ENCODE measurements at places on chromosomes 3 and 15.

- peak; percentile 39 for DNase-seq
Observed at GRCh38 chr3:33008282-33008681, 56.8 kb downstream of the CCR4 start.

- DNase-seq, result no peak
Observed at GRCh38 chr3:184328516-184328915, 8.9 kb upstream of the FAM131A start.

DNA sequence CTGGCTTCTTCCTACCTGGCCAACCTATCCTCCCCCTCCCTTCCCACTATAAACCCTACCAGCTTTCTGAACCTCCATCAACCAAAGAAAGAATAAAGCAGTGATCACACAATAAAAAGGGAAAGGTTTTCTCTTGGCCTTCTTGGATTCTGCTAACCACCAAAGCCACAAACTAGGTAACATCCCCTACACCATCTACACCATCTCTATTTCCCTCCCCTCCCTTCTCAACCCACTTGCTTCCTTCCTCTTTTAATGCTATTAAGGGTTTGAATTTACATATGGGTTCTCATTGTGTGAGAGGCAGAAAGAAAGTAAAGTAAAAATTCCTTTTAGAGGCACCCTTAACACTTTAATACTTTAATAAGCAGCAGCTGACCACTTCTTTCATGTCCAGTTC is 25.8 kb upstream of the RSL24D1 start:
- no peak for DNase-seq

DNA sequence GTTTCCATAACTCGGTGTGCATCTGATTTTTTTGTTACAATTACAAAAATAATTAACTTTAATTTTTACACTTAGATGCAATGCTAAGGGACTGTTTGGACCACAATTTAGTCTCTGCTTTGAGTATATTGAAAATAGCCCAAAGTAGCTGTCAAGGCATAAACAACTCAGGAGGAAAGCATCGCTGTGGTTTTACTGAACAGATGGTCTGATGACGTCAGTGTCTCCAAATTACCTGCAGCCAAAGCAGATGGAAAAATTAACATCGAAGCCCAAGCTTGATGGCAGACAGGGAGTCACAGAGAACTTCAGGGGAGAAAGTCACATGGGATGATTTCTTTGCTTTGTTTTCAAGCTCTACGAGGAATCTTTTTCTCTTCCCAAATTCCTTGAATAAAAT is 83.1 kb upstream of the PLCL2 start:
- DNase-seq, result no peak

DNA sequence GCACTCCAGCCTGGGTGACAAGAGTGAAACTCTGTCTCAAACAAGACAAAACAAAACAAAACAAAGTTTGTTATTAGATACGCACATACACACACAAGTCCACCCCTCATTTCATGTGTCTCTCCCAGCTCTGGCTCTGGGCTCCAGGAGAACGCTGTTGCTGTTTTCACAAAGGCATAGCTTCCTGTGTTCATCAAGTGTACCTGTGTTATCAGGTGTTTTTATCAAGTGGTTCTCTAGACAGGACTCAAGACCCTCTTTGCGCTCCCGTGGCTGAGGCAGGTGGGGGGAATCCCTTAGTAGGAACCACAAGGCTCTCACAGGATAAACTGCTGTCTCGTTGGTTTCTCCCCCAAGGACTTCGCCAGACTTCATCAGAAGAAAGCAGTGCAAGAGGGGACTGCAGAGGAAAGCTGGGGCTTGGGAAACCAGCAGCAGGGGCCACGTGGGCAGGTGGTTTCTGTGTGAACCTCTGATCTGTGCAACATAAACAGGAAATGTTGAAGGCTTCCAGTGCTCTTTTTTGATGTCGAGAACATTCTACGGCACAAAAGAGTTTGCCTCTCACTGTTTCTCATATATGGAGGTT is 6.9 kb upstream of the PPP1R2 start:
- DNase-seq, result peak; percentile 89

- DNase-seq, result peak; percentile 60
Observed at GRCh38 chr3:112582244-112582874, 20.5 kb downstream of the SLC35A5 start.

GRCh38 chr15:26590676-26591075 is 182.2 kb downstream of the GABRB3 start:
- no peak for DNase-seq

DNA sequence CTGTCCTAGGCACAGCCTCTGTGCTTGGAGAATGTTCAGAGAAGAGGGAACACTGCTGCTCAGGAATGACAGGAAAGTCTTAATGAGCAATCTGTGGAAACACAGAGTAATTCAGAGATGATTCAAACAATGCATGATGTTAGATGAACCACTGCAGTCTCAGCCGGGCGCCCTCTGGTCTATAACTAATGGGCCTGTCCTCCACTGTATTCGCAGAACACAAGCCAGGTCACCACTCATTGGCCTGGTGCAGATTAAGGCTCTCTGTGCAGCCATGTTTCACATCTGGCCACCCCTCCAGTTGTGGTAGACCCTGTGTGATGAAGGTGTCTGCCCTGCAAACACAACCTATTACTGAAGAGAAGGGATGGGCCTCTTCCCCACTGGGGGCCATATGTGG is 281.7 kb upstream of the ROPN1 start:
- no peak for DNase-seq

DNA sequence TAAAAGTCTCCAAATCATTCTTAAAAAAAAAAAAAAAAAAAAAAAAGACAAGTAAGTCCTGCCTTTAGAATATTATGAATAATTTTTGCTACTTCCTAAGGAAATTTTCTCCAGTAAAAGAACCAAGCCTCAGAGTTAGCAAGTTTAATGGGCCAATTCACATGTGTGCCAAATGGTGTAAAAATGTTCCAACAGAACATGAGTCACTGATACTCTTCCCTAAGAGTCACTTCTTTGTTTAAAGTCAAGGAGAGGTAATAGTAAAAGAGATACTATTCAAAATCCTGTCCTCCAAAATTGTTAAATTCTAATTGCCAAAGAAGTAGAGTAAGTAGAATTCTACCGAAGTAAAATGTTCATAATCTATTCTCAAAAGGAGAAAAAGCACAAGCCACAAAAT is 17.7 kb upstream of the CPA3 start:
- no peak for DNase-seq
